ENCODE measurements at places on chromosomes 12 and 14.
A peak's percentile ranks its signal among the peaks of the same experiment; 100 is the strongest.

DNA sequence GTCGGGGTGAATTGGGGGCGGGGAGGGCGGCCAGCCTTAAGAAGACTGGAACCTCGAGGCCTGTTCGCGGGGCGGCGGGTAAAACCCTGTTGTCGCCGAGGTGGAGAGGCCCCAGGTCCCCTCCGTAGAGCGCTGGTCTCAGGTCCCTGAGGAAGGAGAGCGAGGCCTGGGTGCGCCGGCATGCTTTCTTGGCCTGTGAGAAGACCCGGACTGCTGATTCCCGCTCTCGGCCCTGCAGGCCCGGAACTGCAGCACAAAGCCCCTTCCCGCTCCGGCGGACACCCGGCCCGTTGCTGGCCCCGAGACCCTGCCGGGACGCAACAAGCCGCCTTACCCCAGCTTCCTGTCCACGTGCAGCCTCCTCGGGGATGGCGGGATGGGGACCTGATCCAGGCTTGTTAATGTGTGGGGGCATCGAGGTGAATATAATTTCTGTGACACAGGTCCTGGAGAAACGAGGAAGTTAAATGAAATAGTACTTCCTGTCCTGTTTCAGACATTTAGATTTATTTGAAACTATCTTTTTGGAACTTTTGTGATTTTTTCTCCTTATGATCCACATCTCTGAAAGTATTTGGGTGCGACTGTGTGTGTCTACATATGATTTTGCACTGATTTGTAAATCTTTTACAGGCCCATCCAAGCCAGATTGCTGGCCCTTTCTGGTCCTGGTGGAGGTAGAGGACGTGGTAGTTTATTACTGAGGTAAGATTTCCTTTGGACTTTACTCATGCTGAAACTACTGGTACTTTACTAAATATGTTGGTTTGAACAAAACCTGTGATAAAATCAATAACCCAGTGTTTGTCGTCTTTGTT lies 600 bp downstream of the PNN start:
- DNase-seq = peak; percentile 32

GRCh38 chr12:77387214-77387613 lies 321.8 kb upstream of the E2F7 start:
- DNase-seq = no peak

- DNase-seq = no peak
Measured at GRCh38 chr12:32181498-32182175, 75.0 kb downstream of the BICD1 start.

DNA sequence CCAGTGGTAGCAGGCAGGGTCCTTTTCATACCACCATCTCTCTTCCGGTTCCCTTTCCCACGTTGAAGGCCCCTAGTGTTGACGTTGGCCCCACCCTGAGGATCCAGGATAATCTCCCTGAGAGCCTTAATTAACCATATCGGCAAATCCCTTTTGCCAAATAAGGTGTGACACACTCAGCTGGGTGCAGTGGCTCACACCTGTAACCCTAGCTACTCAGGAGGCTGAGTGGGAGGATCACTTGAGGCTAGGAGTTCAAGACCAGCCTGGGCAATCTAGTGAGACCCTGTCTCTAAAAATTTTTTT lies 2.8 kb upstream of the TMEM119 start:
- DNase-seq = no peak

DNA sequence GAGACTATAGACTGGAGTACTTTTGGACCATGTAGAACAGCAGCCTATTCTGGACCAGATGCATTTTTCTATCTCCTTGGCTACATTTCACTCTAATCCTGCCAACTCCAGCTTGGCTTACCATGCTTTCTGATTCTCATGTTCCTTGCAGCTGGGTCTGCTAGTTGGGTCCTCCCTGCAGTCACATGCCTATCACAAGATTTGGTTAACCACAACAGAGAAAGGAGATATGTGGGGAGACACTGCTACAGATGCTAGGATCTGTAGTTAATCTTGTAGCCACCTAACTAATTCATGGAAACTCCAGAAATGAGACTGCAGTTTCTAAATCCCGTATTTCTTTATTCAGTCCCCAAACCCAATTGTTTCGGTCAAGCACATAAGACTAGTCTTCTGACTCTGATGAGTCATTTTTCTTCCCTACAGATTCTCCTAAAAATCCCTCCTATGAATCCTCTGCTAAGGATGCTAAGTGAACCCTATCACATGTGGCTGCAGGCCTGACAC lies 410.6 kb downstream of the DAD1 start:
- DNase-seq = no peak

- no peak for DNase-seq
Measured at GRCh38 chr14:30551460-30551859, 7.5 kb upstream of the G2E3 start.

DNA sequence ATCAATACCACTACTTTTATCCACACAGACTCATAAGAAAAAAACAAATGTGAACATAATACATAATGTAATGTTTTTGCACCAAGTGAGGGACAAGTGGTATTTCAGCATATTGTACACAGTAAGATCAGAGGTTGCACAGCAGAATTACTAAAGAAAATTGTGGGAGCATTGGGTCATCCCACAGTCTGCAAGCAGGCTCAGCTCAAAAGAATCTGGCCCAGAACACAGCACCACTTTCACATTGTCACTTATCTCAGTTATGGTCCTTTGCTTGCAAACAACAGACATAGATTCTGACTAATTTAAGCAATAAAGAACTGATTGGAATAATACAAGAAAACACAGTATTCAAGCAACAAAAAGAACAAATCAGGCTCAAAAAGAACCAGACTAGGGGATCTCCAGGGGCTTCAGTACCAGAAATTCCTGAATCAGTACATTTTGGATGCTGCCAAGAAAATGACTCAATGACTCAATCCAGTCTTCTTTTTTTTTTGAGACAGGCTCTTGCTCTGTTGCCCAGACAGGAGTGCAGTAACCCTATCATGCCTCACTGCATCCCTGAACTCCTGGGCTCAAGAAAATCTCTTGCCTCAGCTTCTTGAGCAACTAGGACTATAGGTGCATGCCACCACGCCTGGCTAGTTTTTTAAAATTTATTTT lies 42.9 kb upstream of the EEA1 start:
- peak; percentile 91 for DNase-seq

DNA sequence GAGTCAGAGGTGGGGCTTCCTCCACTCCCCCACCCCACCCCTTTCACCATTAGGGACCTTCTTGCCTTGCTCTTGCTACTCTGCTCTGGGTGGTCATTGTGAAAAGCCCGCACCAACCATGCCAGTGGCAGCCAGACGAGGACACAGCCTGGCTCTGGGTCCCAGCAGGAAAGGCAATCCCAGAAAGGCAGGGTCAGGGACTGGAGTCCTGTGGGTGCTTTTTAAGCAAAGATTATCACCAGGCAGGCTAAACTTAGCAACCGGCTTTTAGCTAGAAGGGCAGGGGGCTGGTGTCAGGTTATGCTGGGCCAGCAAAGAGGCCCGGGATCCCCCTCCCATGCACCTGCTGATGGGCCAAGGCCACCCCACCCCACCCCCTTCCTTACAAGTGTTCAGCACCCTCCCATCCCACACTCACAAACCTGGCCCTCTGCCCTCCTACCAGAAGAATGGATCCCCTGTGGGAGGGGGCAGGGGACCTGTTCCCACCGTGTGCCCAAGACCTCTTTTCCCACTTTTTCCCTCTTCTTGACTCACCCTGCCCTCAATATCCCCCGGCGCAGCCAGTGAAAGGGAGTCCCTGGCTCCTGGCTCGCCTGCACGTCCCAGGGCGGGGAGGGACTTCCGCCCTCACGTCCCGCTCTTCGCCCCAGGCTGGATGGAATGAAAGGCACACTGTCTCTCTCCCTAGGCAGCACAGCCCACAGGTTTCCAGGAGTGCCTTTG lies 1.2 kb upstream of the GAPDH start:
- DNase-seq = peak; percentile 50

DNA sequence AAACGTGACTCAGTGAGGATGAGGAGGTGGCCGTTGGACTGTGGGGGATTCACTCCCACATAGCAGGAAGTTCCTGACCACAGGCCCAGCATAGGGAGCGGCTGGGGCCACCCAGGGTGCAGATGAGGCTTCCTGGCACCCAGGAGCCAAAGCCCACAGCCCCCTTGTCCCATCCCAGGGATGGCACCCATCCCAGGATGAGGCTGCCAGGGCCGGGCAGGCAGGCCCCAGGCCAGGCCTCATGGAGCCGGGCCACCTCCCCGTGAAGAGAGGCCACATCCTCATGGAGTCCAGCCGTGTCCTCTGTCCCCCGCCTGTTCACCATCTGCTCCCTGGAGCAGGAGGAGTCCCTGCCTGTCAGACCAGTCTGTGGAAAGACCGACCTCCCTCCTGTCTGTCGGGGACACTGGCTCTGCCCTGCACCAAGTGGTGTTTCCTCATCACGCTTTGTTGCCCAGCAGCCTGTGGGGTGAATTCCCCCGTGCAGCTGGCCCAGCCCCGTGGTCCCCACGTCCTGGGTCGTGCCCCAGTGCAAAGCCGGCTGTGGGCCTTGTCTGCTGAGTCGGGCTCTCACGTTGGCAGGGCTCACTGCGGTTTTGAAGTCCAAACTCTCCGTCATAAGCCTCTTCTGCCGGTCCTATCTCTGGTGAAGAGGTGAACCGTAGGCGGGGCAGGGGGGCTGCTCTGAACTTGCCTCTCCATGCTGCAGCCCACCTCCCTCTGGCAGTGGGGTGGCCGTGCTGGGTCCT lies 24.5 kb downstream of the MMP17 start:
- no peak for DNase-seq

- DNase-seq = no peak
Measured at GRCh38 chr12:33825986-33826602, 196.2 kb upstream of the ALG10 start.

- peak; percentile 35 for DNase-seq
Measured at GRCh38 chr12:94745562-94745961, 95.2 kb upstream of the TMCC3 start.

All from amniotic epithelial cell (primary cell).